Hematopoietic multipotent progenitor cell treated with erythropoietin and hydrocortisone succinate and interleukin-3 and kit ligand, for 8 days (in vitro differentiated cells): ENCODE measurements at places on chromosomes 16 and 17.

- peak; percentile 86 for DNase-seq
Observed at GRCh38 chr17:21295036-21295952, 10.8 kb downstream of the MAP2K3 start.

- DNase-seq = peak; percentile 68
Observed at GRCh38 chr16:3004781-3005284, 7.9 kb upstream of the CLDN9 start.

- DNase-seq = peak; percentile 73
Observed at GRCh38 chr16:2770057-2770951, 6.8 kb downstream of the ELOB start.

GRCh38 chr17:82241183-82241925, 12.5 kb downstream of the SLC16A3 start:
- DNase-seq = no peak

DNA sequence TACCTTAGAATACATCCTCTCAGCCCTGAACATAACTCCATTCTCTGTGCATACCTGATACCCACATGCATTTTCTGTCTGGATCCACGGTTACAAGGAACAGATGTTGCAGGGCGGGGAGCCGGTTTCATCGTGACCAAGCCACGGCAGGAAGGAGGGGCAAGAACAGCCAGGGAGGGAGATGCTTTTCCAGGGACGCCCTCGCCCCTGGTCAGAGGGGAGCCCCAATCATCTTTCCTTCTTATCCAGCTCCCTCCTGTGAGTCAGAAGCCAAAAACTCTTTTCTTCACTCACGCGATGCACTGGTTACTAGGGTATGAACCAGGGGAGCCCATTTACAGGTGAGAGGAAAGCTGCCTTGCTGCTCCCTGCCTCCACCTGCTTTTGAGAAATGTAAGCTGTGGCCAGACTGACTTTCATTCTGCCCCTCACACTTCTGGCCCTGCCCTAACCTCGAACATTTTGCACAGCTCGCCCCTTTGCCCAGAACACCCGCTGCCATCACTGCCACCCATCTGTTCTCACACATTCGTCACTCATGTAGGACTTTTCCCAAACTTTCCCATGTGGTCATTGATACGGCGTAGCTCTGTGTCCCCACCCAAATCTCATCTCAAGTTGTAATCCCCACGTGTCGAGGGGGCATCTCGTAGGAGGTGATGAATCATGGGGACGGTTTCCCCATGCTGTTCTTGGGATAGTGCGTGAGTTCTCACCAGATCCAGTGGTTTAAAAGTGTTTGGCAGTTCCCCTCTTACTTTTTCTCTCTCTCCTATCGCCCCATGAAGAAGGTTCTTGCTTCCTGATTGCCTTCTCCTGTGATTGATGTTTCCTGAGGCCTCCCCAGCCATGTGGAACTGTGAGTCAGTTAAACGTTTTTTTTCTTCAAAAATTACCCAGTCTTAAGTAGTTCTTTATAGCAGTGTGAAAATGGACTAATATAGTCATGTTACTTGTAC, 20.5 kb downstream of the FOXL1 start:
- no peak for DNase-seq

GRCh38 chr17:48729335-48730239, 1.0 kb upstream of the HOXB13 start:
- no peak for DNase-seq

DNA sequence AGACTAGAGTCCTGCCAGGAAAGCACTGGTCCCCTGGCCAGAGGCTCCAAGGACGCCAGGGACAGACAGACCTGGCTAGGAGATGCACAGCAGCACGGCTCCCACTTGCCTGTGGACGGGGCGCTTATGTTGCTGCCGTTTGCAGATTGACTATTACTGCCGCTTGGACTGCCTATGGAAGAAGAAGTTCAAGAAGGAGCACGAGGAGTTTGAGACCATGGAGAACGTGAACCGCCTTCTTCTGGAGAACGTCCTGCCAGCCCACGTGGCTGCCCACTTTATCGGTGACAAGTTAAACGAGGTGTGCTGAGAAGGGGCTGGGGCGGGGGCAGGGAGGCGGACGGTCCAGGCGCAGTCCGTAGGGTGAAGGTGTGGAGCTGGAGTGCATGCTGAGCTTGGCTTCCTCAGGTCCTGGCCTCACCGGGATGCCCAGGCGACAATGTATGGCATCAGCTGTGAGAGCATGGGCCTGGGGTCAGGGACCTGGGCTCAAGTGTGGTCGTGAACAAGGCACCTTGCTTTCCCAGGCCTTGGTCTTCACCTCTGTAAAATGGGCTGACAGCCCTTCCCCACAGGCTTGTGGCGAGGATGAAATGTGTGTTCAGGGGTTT, 45.6 kb downstream of the ADCY7 start:
- DNase-seq = no peak

GRCh38 chr17:51638971-51639370, 378.6 kb downstream of the UTP18 start:
- no peak for DNase-seq

DNA sequence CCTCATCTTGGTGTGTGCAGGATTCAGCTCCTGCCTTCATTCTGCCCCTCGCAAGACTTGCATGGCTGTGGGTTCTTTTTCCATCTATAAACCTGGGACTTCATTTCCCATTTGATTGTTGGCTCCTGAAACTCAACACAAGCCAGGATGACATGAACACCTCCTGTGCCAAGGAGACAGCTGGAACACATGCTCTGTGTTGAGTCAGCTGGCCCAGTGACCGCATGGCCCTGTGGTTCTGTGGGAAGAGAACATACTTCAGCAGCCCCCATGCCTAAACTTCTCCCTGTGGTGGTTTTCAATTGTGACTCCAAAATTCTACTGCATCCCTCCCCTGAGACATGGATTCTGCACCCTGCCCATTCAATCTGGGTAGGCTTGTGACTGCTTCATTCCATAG, 57.9 kb upstream of the FOXF1 start:
- DNase-seq = no peak

GRCh38 chr16:62018301-62019060, 17.8 kb downstream of the CDH8 start:
- DNase-seq = no peak

GRCh38 chr17:28398280-28398981, 7.6 kb downstream of the SLC46A1 start:
- no peak for DNase-seq

DNA sequence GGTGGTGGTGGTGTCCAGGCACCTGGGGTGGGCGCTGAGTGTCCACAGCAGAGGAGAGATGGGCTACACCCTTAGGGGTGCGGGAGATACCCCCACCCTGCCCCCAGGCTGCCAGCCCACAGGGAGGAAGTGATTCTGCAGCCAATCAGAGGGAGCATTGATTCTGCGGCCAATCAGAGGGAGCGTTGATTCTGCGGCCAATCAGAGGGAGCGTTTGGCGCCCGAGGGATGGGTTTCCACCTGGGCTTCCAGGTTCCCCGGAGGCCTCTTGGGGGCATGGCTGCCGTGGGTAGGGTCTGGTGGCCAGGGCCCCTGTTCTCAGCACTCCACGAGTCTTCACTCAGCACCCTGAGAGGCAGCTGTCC, 28.2 kb upstream of the ACSF3 start:
- DNase-seq = no peak

DNA sequence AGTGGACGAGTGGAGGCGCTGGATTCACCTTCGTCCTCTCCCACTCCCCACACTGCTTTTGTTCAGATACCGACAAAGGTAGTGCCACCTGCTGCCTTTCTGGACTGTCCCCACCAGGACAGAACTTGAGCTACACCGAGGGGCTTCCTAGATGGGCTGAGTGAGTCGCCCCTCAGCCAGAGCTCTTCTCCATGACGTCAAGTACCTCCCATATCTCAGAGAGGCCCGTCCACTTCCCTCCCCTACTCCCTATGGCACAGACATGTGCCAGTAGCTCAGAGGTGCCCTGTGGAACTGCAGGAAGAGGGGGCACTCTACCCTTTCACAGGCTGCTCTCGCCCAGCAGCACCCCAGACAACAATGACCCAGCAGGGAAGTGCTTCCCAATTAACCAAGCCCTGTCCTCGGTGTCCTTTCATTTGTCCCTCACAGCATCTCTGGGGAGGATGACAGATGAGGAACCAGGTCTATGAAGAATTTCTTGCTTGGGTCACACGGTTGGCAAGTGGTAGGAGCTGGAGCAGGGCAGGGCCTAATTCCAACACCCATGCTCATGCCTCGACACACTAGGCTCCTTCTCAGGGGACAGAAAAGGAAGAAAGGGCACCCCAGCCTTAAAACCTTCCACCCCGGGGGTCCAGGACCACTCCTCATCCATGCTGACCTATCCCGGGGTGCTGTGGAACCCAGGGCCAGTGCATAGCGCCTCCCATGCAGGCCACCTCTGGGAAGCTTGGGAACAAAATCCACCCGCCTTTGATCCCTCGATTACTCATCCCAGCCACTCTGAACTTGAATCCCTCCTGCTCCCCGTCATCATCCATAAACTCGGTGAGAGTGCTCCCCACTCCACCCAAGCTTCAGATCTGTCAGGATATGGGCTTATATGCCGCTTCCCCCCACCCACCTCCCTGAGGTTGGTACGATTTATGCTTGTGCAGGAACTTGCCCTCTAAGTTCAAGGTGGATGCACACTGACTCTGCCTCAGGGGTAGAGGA, 51.7 kb downstream of the WNT3 start:
- DNase-seq = no peak

DNA sequence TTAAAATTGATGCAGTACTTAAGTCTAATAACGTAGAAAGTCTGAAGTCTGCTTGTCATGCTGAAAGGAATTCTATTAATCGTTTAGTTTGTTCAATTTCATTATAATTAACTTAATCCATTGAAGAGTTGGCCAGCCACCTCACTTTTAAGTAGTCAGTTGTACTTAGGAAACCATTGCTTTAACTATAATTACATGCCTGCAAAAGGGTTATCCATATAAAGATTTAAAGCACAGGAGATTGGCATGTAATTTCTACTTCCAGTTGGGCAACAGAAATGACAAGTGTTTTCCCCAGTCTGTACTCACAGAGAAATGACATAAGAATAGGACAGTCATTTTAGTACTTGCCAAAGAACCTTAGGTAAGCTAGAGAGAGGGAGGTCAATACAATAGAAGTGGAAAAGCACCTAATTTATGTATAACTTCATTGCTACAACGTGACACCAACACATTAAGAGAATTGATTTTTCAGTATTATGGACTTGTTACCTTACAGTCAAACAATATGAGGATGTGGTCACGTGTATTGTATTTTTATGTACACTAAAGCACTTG, 3.7 kb upstream of the USP32 start:
- no peak for DNase-seq

DNA sequence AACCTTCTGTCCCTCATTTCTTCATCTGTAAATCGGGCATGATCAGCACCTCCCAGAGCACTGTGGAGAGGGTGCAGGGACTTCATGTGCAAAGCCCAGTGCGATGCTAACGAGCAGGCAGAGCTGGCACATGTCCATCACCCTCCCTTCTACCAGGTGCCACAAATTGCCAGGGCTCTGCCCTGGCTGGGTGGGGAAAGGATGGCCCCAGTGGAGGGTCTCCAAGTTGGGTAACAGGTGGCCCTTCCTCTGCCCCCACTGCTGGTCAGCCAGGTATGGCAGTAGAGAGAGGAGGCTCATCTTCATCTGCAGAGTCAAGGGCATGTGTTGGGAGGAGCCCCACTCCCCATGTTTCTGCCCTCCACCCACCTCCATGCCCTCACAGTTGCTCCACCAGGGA, 61.5 kb upstream of the CDH5 start:
- no peak for DNase-seq

DNA sequence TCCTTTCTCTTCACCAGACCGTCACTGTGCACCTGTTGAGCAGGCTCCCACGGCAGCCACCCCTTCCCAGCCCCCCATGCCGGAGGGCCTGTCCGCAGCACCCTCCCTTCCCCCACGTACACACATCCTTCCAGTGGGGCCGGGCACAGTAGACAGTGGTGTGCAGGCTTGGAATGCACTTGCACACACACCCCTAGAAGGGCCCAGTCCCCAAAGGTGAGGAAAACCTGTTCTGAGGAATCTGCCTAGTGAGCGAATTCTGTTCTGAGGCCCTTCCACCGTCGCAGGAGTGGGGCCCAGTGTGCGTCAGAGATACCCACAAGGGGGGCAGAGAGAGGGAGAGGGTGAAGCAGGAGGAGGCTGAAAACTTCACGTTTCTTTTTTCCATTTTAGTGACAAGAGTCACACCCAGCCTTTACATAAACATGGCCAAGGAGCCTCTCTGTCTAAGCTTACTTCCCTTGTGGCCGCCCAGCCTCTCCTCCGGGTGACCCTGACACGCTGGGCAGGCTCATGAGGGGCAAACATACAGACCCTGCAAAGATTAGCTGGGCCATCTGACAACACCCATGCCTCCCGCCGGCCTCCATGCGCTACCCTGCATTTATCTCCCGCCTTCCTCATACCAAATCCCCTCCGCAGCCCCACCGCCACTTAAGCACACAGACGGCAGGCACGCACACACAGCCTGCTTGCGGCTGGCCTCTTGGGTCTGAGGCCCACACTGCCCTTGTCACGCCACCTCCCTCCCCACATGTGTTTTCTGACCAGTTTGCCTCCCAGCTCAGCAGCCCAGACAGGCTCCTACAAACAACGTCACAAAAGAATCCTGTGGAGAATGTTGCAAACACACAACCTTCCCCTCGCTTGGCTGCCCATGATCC, 1.8 kb downstream of the ZBTB4 start:
- peak; percentile 48 for DNase-seq

- no peak for DNase-seq
Observed at GRCh38 chr16:13439766-13440165, 480.2 kb upstream of the ERCC4 start.

DNA sequence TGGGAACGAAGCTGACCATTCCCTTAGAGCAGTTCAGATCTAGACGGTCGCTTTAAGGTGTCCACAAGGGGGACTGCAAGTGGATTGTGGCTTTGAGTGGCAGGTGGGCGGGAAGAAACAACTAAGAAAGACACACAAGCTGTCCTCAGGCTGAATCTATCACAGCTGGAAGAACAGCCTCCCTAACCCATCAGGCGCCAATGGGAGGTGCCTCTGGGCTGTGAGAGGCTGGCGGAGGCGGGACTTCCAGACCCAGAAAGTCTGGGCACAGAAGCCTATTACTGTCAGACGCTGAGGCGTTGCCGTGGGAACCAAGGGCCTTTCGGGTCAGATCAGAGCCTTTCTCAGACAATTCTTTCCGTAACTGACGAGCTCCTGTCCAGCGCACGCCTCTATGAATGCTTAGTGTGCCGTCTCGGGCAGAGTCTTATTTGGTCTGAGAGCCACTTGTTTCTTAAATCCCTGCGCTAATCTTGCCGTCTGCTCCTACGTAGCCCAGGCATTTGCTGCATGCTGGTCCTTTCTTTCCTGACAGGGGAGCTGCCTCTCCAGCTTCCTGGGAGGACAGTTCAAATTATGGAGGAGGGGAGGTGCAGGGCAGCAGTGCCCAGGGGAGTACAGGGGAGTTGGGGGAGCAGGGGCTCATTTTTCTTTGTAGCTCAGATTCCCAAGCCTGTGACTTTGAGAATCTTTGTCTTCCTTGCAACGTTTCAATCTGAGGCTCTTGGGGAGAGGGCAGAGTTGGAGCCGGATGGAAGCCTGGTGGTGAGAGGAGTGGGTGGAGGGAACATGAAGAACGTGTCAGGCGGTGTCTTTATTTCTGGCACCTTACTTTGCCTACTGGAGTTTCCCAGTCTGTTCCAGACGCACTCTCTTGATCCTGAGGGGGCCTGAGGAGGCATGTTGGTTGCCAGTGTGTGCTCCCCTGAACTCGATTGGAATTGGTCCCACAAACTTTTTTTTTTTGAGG, 618.7 kb downstream of the KCNJ18 start:
- DNase-seq = no peak
